ENCODE measurements at places on chromosomes 12 and 14.

DNA sequence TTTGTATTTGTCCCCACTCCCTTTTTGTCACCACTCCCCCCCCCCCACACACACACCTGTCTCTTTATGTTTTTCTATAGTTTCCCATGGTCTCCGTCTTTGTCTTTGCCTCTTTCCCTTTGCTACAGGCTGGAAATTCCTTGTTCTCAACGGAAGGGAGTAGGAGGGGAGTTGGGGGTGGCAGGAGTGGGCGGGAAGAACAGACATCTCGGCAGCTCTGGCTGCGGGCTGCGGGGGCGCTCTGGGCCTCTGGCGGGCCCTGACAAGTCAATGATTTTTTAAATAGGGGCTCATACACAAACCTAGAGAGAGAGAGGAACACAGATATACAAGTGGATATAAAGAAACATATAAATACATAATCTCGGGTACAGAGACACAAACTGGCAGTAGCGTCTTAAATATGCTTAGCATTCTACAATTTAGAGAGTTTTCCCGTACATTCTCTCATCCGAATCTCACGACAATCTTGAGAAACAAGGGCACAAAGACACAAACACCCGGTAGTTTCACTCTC lies 2.4 kb upstream of the NAB2 start:
- no peak for DNase-seq

GRCh38 chr12:80924437-80924836 lies 13.3 kb downstream of the LIN7A start:
- no peak for DNase-seq

- DNase-seq, result no peak
Observed at GRCh38 chr12:4267704-4268328, 5.7 kb upstream of the CCND2 start.

DNA sequence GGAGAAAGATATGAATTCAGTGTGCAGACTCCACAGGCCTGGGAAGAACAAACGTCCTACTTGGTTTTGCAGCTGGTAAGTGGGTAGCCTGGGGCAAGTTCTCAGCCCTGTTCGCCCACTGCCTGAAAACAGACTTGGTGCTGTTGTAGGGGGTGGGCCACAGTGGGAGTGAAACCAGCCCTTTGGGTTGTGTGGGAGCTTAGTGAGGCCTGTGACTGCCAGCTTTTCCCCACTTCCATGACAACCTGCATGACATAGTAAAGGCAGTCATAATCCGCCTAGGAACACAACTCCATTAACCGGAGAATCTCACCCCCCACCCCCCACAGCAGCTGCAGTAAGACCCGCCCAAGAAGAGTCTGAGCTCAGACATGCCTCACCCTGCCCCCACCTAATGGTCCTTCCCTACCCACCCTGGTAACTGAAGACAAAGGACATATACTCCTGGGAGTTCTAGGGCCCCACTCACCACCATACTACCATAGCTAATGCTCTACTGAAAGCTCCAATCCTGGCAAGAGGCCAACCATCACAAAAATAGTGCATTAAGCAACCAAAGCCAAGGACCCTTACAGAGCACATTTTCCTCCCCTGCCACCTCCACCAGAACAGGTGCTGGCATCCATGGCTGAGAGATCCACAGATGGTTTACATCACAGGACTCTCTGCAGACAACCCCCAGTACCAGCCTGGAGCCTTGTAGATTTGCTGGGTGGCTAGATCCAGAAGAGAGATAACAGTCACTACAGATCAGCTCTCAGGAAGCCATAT lies 39.8 kb upstream of the LMNTD1 start:
- no peak for DNase-seq

DNA sequence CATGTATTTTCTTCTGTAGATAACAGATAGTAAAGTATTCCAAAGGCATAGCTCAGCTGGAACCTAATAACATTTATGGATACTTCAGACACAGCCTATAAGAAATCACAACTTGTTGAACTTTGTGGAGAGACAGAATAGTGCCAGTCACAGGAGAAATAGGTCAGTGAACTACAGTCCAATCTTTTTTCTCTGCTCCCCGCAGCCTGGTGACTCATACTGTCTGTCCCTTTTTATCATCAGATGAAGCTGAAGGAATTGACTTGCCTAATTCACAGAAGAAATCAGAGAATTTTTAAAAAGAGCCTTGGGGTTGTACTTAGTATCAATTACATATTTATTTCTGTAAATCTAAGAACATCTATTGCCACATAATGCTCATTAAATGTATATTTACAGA lies 222.3 kb downstream of the ALG10 start:
- no peak for DNase-seq

- DNase-seq, result no peak
Observed at GRCh38 chr14:88825503-88825902, 1.1 kb downstream of the TTC8 start.

GRCh38 chr14:61861320-61861865 lies 99.2 kb downstream of the SNAPC1 start:
- DNase-seq, result no peak

- no peak for DNase-seq
Observed at GRCh38 chr14:44369401-44370123, 137.5 kb downstream of the FSCB start.

DNA sequence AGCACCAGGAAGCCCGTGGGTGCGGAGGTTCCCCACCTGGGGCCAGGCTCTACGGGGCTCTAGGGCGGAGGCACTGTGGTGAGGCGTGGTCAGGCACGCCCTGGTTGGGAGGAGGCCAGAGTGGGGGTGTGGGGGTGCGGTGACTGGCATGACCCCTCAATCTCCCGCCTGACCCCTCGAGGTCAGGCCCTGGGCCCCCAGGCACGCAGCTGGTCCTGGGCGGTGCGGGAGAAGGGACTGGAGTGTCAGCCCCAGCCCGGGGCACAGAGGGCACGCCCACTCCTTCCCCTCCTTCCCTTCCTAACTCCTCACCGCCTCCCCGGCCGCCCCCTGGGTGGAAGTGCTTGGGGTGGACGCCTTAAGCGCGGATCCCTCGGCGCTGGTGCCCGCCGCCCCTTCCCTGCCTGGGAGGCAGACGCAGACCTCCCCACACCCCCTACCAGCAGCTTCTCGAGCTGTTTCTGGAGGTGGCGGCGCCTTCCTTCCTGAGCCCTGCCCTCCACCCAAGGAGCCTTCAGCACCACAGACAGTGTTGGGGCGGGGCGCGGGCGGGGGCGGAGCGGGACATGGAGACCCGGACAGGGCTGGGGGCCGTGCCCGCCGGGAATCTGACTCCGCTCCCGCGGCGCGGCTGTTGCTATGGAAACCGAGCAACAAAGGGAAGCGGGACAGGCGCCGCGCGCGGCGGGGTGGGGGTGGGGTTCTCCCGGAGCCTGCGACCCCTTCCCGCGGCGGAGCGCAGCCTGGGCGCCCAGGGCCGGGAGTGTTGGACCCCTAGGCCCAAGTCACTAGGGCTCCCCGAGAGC lies 741 bp upstream of the CRIP2 start:
- no peak for DNase-seq

GRCh38 chr12:97235102-97235501 lies 227.5 kb upstream of the RMST start:
- no peak for DNase-seq

- no peak for DNase-seq
Observed at GRCh38 chr14:84543859-84544258, 986.1 kb upstream of the FLRT2 start.

DNA sequence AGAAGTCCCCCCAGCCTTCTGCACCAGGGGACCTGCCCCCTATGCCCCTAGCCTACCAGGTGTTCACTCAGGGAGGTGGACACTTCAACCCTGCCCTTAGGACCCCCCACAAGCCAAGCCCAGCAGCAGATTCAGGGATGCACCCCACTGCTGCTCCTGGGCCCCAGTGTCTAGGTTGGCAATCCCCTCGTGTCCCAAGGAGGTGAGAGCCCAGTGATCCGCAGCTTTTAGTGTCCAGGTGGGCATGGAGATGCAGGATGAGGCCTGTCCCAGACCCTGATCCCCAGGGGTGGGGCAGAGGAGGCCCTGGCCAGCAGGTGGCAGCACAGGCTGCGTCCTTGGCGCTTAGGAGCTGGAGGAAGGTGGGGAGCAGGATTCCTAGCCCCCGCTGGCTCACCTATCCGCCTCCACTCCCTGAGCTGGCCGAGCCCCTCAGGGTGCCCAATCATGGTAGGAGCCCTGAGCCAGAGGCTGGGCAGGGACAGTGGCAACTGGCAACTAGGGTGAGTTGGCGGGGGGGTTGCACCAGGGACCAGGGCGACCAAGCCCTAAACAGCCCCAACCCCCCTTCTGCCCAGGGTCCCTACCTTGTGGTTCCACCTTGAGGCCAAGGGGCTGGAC lies 4.1 kb downstream of the CKB start:
- DNase-seq, result no peak

GRCh38 chr14:96681829-96682228 lies 115.4 kb upstream of the VRK1 start:
- no peak for DNase-seq

DNA sequence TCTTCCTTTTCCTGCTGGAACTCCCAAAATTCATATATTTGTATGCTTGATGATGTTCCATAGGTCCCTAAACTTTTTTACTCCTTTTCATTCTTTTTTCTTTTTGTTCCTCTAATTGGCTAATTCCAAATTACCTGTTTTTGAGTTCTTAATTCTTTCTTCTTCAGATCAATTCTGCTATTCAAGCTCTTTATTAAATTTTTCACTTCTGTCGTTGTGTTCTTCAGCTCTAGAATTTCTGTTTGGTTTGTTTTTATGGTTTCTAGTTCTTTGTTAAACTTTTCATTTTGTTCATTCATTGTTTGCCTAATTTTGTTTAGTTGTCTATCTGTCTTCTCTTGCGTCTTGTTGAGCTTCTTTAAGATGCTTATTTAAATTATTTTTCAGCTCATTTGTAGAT lies 154.8 kb downstream of the TPH2 start:
- no peak for DNase-seq

GRCh38 chr14:50040895-50041465 lies 75.4 kb downstream of the VCPKMT start:
- no peak for DNase-seq

- DNase-seq, result no peak
Observed at GRCh38 chr12:92779902-92780301, 77.1 kb downstream of the PLEKHG7 start.

DNA sequence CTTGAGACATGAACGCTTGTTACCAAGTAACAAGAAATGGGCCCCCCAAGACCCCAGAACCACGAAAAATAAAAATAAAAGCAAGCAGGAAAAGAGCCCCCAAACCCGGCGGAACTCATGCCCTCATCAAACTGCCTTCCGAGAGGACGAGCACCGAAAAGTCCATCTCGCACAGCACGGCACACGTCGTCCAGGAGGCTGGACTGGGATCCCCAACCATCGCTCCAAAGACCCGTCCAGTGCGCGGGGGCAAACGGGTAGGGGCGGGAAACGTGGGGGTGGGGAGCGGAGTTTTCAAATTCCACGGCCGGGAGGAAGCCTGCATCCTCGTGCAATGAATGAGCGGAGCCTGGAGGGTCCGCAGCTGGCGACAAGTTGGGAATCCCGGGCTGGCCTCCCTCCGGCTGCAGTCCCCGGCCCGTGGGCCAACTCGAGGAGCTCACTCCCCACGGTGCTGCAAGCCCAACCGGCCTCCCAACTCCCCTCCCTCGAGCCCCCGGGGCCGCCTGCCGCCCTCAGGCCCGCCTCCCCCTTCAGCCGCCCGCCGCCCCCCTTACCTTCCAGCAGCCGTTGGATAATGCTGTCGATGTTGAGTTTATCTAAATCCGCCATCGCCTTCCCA lies 484 bp downstream of the PPP1CC start:
- no peak for DNase-seq

DNA sequence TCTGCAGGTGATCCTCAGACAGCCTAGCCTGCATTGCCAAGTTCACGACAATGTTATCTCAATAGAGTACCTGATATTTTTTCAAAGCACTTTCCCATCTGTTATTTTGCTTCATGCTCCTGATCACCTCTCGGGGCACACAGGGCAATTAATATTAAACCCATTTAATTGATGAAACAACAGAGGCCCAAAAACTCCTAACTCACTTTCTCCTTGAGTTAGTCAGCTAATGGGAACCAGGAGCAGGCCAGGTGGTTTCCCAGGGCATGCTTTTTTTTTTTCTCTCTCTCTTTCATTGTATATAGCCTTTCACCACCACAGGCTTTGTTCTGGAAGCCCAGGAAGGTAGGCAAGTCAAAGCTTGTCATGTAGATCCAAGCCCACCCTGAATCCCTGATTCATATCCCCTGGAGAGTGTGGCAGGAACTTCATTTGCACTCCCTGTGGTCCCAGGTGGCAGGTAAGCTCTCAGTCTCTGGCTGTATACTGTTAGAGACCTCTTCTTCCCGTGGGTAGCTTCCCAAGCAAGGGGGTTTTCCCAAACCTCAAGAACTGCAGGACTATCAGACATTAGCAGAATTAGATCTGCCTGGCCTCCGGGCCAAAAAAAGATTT lies 41.6 kb upstream of the MAP1LC3B2 start:
- DNase-seq, result no peak

- DNase-seq, result no peak
Observed at GRCh38 chr12:10033783-10034545, 3.5 kb downstream of the CLEC9A start.

GRCh38 chr12:104747955-104748354 lies 210.1 kb downstream of the SLC41A2 start:
- DNase-seq, result no peak

- no peak for DNase-seq
Observed at GRCh38 chr14:94163796-94164195, 10.3 kb upstream of the PPP4R4 start.

DNA sequence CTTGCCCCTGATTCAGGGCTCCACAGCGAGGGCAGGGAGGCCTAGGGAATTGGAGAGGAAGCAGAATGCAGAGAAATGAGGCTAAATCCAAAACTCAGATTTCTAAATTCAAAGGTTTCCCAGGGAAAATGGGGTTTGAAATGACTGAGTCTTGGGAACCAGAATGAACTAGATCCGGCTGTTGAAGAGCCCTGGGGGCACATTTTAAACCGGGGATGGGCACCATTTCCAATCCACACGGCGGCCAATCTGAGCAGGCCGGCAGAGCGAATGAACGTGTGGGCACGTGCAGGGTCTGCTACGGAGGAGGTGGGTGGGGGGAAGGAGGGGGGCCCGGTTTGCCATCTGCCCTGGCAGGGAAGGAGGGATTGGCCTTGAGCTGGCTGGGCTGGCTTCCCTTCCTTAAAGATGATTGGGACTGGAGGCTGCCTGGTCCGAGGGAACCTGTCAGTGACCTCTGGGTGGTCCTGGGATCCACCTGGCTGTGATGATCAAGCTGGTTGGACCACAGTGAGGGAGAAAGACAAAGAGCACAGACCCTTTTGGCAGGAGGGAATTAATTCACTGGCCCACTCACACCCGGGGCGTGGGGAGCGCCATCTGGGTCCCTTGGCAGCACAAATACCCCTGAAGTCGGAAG lies 161.0 kb downstream of the RBM19 start:
- DNase-seq, result no peak

GRCh38 chr12:30044206-30044605 lies 260.5 kb upstream of the TMTC1 start:
- no peak for DNase-seq

DNA sequence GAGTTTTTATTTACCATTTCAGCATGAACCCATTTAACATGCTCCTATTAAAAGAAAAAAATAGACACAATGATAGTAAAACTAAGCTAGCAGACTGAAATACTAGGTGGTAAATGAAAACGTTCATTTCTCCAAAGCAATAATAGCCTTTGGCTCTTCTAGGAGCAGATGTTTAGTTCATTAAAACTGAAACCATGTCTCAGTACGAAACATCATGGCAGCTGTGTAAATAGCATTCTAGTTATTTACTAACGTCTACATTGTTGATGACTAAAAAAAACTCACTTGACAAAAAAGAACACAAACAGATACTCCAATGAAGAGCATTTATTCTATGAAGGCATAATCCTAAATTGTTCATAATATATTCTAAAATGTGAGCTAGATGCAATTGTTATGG lies 17.9 kb downstream of the RECQL start:
- no peak for DNase-seq

- DNase-seq, result no peak
Observed at GRCh38 chr14:39435241-39435640, 3.0 kb upstream of the FBXO33 start.

GRCh38 chr14:94644102-94644535 lies 31.9 kb downstream of the SERPINA3 start:
- no peak for DNase-seq
